ENCODE measurements at places on chromosomes 11 and 22.

DNA sequence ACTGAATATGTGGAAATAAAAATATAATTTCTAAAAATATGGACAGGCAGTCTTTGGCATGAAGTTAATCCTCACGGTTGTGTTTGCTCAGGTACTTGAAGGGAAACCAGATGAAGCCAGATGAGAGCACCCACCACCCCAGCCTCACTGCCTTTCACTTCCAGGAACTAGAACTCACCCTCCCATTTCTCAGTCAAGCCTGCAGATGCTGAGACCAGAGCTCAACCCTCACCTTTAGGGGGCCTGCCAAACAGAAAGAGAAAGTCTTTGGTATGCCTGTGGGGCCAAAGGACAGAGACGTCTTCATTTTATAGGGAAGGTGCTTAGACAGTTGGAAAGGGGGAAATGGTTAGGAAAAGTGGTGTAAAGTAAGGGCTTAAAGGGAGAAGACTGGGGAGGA is 252.8 kb upstream of the PLET1 start:
- no peak for DNase-seq

DNA sequence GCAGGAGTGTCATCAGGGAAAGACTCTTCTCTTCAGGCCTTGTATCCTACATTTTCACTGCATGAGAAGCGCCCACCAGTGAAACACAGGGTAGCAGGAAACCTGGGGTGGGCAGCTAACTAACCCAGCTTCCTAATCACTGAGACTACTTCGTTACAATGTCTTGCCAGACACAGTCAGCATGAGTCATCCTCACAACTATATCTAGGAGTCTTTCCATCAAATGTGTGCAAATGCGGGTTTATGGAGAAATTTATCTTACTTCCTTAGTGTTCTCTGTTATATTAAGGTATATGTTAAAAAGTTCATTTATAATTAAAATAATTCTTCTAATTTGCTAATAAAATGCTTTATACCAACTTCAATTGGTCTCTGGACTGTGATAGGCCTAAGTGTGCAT is 79.9 kb upstream of the RAB1B start:
- DNase-seq = no peak

- DNase-seq = no peak
Measured at GRCh38 chr11:16741473-16741872, 3.0 kb downstream of the C11orf58 start.

- no peak for DNase-seq
Measured at GRCh38 chr11:31822175-31822926, 11.2 kb upstream of the PAX6 start.

GRCh38 chr11:80822308-80822707 is 1381.5 kb upstream of the TENM4 start:
- no peak for DNase-seq

DNA sequence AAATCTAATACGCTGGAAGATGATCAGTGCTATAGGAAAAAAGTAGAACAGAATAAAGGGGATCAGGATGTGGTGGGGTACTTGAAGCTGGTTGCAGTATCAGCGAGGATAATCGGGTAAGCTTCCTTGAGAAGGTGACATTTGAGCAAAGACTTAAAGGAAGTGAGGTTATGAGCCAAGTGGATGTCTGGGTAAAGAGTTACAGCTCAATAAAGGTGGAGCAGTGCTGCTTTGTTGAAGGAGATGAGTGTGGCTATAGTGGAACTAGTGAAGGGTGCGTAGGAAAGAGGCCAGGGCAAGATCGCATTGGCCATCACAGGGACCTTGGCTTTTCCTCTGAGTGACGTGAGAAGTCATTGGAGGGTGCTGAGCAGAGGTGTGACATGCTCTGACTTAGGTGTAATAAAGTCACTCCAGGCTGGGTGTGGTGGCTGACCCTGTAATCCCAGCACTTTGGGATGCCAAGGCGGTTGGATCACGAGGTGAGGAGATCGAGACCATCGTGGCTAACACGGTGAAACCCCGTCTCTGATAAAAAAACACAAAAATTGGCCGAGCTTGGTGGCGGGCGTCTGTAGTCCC is 2.3 kb upstream of the SYVN1 start:
- DNase-seq = no peak
